ENCODE measurements at places on chromosomes 13 and 19.

DNA sequence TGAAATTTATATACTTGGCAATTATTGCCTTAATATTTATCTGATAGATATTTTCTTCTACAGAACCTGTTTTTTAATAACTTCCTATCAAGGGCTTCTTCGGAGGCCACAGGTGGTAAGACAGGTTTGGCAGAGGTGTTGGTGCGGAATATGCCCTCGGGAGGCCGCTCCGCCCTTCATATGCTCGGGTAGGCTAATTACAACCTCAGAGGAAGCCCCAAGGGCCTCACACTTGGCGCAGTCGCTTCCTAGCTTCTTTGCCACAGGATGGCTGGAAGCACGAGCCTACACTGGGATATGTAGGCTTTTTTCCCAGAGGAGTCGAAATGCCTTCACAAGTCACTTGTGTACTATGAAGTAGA is 68.8 kb downstream of the LMO7 start:
- DNase-seq: no peak

DNA sequence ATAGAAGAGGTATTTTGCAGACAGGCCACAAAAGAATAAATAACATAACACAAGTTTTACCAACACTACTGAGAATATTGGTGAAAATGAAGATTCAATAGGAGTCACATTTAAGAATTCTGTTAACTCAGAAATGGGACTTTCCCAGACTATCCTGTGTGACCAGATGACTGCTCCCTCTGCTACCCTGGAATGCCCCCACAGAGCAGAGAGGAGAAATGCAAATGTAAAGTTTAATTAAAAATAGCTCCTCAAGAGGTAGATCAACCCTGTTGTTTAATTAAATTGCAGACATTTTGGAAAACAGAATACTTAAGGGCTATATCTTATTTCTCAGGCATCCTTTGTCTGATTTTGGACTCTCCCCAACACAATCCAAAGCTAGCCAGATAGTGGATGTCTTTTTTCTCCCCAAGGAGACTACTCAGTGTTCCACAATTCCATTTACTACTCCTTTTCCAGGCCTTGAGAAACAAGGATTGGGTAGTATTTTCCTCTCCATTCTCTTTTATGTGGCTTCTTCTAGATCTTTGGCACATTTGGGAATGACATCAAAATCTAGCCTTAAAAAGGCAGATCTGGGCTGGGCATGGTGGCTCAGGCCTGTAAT is 104.7 kb upstream of the TSC22D1 start:
- no peak for DNase-seq

GRCh38 chr13:98189841-98190505 is 12.9 kb upstream of the RNF113B start:
- DNase-seq: peak; percentile 33

DNA sequence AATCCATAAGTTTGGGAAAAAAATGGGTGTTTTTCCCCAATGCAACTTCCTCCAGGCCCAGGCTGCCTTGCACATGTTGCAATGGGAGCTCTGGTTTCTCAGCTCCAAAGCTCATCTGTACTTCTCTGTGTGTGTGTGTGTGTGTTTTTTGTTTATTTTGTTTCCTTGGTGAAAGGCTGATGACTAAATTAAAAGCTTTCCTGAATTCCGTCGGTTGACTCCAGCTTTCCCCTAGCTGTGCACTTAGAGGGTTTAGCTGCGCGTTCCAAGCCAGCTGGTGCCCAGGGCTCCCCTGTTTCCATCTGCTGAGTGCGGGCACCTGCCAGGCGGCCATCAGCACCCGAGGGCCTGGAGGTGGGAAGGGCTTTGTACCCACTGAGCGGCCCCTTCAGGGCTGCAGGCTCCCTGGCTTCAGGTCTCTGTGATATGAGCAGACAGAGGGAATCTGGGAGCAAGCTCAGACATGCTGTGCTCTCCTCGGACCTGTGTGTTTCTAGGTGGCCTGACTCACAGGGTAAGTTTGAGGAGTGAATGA is 129.1 kb upstream of the SOX1 start:
- no peak for DNase-seq

DNA sequence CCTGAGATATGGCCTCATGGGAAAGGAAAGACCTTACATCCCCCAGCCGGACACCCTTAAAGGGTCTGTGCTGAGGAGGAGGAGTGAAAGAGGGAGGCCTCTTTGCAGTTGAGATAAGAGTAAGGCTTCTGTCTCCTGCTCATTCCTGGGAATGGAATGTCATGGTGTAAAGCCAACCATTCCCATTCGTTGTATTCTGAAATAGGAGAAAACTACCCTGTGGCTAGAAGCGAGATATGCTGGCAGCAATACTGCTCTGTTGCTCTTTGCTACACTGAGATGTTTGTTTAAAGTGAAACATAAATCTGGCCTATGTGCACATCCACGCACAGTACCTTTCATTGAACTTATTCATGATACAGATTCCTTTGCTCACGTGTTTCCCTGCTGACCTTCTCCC is 783 bp upstream of the ZNF587B start:
- DNase-seq: peak; percentile 81

DNA sequence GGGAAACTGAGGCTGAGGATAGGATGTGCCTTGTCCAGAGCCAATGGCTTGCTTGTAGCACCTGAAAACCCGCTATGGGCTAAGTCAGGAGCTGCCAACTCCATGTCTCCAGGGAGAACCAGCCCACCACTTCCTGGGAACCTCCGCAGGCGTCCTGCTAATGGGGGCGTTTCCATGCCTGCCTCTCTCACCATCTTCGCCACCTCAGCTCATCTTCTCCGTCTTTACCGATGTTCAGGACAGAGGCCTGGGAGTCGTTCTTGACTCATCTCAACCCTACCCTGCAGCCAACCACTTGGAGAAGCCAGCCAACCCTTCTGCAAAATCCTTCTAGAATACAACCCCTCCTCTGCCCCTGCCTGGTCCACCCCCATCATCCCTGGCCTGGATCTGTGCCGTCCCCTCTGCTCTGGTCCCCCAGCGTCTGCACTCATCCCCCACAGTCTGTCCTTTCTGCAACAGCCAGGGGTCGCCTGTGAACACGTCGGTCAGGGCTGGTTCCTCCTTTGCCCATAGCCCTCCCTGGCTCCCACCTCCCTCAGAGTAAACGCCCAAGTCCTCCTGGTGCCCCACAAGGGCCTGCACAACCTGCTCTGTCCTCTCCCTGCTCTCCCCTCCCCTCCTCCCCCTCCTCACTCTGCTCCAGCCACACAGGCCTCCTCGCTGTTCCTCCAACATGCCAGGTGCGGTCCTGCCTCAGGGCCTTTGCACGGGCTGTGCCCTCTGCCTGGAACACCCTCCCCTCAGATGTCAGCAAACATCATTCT is 31.0 kb downstream of the PTPRS start:
- peak; percentile 6 for DNase-seq

GRCh38 chr19:45321848-45322247 is 827 bp downstream of the CKM start:
- no peak for DNase-seq

GRCh38 chr19:18386543-18387271 is 749 bp downstream of the GDF15 start:
- DNase-seq: peak; percentile 58

GRCh38 chr13:34381228-34381627 is 560.8 kb upstream of the NBEA start:
- DNase-seq: no peak

- no peak for DNase-seq
Measured at GRCh38 chr19:39307822-39308530, 11.8 kb downstream of the IFNL1 start.

DNA sequence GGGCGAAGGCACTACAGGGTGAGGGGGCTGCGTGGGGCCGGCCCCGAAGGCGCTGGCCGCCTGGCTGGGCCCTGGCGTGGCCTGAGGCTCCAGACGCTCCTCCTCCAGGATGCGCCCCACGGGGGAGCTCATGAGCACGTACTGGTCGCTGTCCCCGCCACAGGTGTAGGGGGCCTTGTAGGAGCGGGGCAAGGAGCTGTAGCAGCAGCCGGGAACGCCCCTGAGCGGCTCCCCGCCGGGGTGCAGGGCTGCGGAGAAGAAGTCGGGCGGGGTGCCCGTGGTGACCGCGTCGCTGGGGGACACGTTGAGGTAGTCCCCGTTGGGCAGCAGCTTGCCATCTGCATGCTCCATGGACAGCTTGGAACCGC is 3.0 kb downstream of the IRS2 start:
- DNase-seq: no peak

- peak; percentile 10 for DNase-seq
Measured at GRCh38 chr19:4197625-4198466, 15.4 kb downstream of the ANKRD24 start.

GRCh38 chr13:48072304-48072703 is 22.6 kb downstream of the MED4 start:
- DNase-seq: no peak

GRCh38 chr13:112928972-112929782 is 39.8 kb upstream of the MCF2L start:
- DNase-seq: peak; percentile 48

DNA sequence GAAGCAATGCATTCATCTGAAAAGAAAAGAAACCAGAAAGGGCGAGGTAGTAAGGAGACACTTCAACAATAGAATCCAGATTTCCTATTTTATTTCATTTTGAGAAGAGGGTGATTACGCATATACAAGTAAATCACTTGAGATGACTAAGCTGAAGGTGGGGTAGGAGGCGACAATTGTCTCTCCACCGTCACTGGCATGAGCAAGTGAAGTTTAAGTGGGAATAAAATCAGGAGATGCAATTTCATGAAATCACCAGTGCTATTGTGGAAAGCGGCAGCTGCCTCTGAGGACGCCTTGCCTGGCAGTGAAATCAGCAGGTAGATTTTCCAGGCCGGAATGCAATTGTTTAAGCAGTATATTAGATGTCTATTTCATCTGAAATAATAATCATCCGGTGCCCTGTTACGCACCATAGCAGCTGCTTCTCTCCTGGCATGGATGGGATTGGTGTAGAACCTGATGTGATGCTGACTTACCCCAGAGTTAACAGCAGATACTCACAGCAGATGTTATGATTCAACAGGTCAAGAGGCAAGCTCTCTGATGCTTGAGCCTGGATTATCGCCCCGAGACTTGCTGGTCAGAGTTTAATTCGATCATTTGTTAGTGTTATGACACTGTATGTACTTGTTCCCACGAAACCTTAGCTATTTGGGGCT is 64.3 kb downstream of the RASL11A start:
- DNase-seq: no peak

GRCh38 chr13:72286421-72286820 is 419.4 kb upstream of the DACH1 start:
- DNase-seq: no peak

- no peak for DNase-seq
Measured at GRCh38 chr19:53193535-53194222, 521 bp upstream of the ZNF665 start.

GRCh38 chr19:21699197-21699596 is 68.2 kb downstream of the ZNF100 start:
- no peak for DNase-seq

All from fibroblast of pulmonary artery (primary cell).